ENCODE measurements at places on chromosomes 13 and 19.
A peak's percentile ranks its signal among the peaks of the same experiment; 100 is the strongest.

- no peak for DNase-seq
Observed at GRCh38 chr19:50712833-50713232, 6.8 kb downstream of the SHANK1 start.

DNA sequence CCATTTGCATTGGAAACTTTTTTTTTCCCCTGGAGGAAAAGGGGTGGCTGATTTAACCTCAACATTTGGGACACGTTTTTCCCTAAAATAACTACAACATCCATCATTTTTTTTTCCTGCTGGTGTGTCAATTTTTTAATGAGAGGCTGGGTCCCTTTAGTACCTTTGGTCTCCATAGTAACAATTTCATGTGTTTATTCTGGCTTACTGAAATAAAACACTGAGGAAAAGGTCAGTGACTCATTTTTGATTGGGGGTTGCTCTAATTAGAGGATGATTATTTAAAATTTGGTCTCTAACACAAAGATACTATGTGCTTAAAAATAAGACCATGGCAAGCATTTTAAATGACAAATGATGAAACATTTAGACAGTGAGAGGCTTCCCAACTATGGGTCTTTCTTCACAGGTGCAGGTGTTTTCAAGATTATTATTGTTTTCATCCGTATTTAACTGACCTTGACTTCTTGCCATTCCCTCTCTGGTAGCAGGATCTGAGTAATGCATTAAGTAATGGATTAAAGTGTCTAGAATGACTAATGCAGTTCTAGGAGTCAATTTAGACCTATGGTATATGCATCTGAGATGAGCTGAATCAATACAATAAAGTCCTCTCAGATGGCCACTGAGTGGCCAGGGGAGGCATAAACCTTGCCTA, 406.4 kb downstream of the KCNRG start:
- peak; percentile 68 for DNase-seq

DNA sequence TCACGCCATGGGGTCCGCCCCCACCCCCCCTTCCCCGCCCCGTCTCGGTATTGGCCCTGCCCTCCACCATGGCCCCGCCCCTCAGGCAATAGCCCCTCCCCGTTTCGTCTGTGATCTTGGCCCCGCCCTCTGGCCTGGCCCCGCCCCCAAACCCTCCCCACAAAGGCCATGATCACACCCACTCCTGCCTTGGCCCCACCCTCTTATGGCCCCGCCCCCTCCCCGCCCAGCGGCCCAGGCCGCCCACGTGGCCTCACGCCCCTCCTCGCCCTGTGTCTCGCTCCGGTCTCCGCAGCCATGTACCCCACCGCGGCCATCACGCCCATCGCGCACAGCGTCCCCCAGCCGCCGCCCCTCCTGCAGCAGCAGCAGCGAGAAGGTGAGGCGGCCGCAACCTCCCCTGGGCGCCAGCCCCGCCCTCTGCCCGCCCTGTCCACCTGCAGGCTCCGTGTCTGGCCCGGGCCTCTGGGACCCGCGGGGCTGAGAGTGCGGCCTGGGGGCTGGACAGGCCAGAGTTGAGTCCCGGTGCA, 61.3 kb downstream of the CELF5 start:
- DNase-seq: no peak

DNA sequence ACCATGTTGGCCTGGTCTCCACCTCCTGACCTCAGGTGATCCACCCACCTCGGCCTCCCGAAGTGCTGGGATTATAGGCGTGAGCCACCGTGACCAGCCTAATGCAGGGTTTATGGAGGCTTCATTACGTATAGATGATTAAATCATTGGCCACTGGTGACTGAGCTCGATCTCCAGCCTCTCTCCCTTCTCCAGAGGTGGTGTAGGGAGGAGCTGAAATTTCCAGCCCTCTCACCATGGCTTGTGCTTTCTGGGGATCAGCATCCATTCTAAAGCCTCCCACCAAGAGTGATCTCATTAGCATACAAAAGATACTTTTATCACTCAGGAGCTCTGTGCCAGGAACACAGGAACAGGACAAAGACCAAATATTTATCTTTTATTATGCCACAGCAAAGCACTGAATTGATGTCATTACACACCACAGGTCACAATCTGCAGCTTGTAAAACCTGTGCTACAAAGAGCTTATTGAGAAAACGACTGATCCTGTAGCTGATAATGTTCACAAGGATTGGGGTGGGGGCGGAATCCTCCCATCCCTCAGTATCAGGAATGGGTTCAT, 32.4 kb downstream of the RHPN2 start:
- DNase-seq: no peak

GRCh38 chr13:32851083-32852069, 164.8 kb upstream of the KL start:
- no peak for DNase-seq

GRCh38 chr13:40576369-40576768, 90.1 kb downstream of the FOXO1 start:
- no peak for DNase-seq

All from retinal pigment epithelial cell (primary cell).